KG1 (cell line): ENCODE measurements at places on chromosomes 16 and 17.

- no peak for DNase-seq
These were observed 3.2 kb downstream of the ACOX1 start for GRCh38 chr17:75975757-75976174.

DNA sequence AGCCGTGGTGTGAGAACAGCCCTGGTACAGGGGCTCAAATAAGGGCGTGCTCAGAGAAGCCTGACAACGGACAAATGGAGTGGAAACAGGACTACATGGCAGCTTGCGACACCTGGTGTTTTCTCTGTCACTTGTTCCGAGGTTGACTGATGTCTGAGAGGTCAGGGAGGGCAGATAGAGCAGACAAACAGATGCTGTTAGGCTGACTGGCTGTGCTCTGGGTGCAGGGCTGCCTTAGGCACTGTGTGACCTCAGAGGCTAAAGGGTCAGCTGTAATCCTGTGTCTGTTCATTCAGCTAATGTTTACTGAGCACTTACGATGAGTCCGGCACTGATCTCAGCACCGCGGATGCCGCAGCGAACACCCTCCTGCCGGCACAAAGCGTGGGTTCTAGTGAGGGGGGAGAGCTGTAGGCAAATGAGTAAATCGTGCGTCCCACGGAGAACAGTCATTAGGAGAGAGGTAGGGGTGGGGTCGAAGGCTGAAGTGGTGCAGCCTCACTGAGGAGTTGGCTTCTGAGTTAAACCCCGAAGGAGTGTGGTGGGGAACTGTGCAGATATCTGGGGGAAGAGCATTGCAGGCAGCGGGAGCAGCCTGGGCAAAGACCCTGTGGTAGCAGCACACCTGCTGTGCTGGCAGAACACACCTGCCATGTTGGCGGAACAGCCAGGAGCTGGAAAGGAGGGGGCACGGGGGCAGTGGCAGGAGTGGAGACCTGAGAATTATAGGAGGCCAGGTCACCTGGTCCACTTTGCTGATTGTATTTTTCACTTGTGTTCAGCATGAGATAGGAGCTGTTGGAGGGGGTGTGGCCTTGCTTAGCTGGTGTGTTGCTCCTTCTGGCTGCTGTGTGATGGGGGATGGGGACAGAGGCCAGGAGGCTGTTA, 35.0 kb downstream of the GPT2 start:
- DNase-seq = no peak

GRCh38 chr17:50118076-50118827, 11.7 kb downstream of the SAMD14 start:
- no peak for DNase-seq

DNA sequence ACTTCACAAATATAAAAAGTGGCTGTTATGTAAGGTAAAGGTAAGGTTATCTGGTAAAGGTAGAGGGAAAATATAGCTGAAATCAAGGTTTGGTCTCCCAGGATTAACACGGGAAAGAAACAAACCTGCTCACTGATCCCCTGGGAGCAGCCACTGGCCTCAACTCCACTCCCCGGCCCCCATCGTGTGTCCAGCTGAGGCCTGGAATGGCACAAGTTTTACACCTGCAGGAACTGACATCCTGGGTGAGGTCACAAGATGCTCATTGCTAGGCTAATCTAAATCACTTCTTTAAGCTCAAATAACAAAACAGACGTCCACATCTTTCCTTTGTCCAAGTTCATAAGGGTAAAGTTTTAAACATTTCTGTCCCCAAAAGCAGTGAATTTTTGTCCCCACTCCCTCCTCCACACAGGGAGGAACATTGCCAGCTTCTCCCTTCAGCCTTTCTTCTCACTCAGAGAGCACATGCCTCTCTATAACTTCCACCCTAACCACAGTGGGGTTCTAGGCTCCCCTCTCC, 46.3 kb downstream of the ERN1 start:
- DNase-seq = no peak

DNA sequence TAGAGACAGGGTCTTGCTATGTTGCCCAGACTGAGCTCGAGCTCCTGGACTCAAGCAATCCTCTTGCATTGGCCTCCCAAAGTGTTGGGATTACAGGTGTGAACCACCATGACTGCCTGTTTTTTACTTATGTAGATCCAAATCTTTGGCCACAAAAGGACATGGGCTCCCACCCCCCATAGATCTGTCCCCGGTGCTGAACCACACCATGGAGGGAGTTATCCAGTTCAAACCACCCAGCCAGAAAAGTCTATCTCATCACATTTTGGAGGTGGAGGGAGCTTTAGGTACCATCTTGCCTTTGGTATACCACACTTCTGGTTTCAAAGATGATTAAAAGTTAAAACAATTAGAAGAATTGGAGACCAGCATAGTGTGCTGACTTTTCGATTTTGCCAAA, 26.2 kb downstream of the SHISA9 start:
- DNase-seq = no peak

GRCh38 chr16:89378947-89379771, 111.2 kb downstream of the ANKRD11 start:
- DNase-seq = no peak

DNA sequence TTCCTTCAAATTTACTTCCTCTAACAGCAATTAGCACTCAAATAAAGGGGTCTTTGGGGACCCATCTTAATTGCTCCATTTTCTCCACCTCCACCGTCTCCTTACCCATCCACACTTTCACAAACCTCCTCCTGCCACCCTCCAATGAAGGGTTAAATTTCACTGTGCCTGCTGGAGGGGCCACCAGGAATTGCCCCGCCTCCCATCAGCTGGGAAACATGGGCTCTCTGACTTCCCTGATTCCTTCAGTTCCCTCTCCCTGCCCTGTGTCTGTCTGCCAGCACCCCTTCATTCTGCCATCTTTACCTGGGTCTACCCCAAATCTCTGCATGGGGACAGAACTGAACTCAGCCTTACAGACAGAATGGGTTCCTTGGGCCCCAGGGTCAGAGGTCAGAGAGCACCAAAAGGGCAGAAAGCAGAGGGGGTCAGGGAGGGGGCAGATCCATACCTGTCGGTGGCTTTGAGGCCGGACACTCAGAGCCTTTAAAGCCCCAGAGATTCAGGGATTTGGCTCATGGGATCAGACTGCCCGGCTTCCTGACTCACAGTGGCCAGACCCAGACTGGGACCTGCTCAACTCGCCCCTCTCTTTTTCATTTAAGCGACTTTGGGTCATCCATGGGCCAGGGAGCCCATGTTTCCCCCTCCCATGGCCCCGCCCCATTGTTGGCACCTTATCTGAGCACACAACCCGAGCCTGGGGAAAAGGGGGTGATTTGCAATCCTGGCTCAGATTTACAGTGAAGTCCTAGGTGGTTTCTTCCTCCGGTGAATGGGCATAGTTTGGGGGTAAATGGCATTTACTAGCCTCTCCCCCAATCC, 17.6 kb upstream of the SP2 start:
- no peak for DNase-seq

GRCh38 chr16:31430380-31431052, 2.4 kb upstream of the COX6A2 start:
- no peak for DNase-seq
